ENCODE measurements at places on chromosomes 2 and 18.

- no peak for DNase-seq
Measured at GRCh38 chr18:58803978-58804377, 60.7 kb upstream of the ZNF532 start.

DNA sequence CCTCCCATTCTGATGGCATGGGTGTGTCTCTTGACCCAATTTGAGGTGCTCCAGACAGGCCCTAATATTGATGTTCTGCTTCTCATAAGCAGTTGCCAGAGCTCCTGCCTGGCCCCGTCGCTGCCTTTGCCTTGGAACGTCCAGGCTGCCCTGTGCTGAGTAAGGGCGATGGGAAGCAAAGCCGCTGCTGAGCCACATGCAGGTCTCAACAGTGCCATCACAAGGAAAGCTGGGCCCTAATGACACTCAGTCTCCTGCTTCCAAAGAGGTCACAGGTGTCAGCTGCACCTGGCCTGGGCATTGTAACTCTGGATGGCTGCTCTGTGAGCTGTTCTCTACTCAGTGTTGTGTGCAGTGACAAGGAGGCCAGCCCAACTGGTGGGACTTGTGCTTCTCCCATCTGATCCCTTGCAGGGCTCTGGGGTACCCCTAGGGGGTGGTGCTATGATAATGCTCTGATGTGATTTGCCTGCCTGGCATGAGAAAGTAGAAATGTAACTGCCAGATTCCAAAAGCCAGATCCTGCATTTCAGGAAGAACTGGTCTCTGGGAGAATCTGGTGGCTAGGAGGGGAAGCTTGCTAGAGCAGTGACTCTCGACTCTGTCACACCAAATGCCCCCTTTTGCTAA, 8.7 kb downstream of the TTC39C start:
- DNase-seq: no peak

- no peak for DNase-seq
Measured at GRCh38 chr2:123606631-123607030, 418.5 kb upstream of the CNTNAP5 start.

DNA sequence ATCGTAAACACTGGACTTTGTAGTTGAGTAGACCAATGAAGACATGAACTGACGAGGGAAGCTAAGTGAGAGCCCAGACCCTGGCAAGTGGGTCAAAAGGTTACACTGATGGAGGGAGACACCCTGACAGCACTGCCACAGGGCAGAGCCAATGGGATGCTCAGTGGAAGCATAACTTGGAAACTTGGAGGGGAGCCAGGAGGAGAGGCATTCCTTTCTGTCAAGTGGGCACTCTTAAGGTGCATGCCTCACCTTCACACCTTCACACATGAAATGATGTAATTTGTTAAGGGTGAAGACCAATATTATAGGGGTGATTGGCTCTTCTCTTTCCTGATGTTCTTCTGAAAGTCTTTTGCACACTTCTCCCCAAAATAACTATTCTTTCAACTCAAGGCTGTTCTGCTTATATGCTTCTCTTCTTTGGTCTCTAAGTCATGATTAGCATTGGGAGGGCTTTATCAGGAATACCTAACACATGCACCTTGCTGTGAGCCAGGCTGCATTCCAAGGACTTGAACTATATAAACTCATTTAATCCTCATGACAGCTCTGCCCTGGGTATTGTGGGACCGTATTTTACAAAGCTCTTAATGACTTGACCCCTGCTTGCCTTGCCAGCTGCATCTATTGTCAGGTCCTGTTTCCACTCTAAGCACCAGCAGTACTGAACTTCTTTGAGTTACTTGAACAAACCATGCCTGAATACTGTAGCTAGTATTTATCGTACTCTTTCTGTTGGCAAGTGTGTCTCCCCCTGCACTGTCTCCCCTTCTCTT, 19.0 kb downstream of the RPL37A start:
- DNase-seq: no peak

DNA sequence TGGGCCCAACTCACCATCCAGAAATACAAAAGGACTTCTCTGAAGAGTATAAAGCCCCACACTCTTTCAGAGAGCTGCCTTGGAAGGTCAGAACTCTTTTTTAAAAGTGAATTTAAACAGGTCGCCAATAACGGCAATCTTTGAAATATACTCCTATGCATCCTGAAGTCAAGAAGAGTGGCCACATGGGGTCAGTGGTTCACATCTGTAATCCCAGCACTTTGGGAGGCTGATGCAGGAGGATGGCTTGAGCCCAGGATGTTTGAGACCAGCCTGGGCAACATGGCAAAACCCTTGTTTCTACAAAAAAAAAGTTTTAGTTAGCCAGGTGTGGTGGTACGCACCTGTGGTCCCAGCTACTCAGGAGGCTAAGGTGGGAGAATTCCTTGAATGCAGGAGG, 68.1 kb upstream of the FZD7 start:
- DNase-seq: no peak

DNA sequence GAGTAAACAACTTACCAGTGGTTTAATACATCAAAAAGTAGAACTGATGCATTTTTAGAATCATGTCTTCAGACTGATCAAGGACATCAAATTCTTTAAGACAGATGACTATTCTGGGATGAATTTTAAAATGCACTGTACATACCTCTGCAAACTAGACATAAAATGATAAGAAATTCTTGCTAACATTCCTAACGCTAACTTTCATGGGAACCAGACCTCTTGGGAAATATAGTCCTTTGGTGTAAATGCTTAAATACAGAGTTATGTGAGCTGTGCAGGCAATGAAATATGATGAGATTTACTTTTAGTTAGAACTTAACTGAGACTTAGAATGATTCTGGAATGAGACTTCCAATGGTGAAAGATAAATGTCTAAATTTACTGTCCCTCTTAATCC, 562.0 kb downstream of the NR4A2 start:
- DNase-seq: no peak

DNA sequence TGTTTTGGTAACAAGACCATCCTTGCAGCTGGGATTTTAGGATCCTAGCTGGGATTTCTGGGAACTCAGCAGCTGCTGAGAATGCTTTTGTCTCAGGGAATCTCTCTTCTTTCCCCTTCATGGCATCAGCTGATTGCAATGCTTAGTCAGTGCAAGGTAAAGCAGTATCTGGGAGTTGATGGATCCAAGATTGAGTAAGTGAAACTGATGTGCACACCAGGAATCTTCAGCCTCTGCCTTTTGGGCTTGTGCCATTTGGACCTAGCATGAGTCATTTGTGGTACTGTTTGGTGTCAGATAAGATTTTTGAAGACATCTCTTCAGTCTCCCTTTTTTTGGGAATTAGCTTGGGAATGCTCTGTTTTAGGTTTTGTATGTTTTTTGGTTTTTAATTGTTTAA, 363.3 kb upstream of the TFPI start:
- no peak for DNase-seq

- DNase-seq: no peak
Measured at GRCh38 chr2:44895061-44895460, 46.4 kb upstream of the SIX3 start.

DNA sequence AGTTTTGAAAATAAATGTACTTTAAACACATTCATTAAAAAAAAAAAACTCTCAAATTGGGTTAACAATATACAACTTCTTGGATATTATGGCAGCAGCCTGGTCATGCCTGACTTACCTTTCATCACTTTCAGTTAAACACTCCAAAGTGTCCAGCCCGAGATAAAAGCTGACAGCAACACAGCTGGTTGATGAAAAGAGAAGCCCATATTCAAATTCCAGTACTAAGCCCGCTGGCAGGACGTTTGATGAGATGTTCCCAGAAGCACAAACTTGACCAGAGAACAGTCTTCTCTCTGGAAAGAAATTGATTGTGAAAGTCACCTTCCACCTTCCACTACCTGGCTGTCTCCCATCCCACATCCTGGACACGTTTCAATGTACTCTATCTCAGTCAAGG, 586.3 kb downstream of the TDRD15 start:
- DNase-seq: no peak

Measured in CD4-positive, alpha-beta T cell treated with Interleukin-6 at 100 ng/mL for 8 hours (primary cell).